ENCODE measurements at places on chromosomes 16 and 17.

- no peak for DNase-seq
Observed at GRCh38 chr17:75418531-75418930, 13.1 kb upstream of the GRB2 start.

GRCh38 chr17:38463451-38463858, 35.2 kb downstream of the ARHGAP23 start:
- no peak for DNase-seq

DNA sequence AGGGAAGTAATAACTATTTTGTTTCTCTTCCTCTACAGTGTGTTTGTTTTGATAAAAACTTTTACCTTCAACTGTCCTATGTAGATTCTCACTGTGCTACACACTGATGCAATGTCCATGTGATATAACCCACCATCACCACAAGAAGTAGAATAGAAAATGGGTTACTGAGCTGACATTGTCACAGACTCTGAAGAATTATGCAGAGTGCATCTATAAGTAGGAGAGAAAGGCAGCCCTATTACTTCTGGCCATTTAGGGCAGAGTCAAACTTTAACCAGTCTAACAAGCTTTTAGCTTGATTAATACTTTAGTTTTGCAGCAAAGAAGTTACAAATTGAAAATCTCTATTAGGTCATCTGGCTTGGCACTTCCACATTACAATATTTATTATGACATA, 354.0 kb upstream of the CDH8 start:
- DNase-seq, result no peak

GRCh38 chr17:39894681-39895376, 23.6 kb downstream of the GSDMB start:
- no peak for DNase-seq

DNA sequence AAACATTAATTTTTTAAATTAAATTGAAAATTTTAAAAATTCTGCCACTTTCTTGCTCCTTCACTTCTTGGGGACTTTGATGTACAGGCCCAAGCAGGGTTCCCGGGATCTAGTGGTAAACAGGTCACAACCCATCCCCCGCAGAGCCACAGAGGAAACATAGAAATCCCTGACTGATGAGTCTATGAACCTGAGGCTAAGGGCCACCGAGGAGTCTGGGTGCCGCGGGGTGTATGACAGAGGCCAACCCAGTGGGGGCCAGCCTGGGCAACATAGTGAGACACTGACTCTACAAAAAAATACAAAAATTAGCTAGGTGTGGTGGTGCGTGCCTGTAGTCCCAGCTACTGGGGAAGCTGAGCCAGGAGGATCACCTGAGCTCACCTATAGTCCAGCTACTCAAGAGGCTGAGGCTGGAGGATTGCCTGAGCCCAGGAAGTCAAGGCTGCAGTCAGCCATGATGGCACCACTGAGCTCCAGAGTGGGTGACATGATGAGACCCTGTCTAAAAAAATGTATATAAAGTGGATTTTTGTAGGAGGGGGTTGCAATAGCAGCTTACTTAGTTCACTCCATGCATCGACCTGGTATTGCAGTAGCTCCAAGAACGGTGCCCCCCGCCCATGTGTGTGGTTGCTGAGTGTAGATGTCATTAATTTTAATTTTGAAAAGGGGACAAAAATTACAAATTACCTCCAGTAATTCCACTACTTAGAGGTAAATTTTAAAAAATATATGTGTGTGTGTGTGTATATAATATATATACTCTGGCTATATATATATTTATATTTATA, 9.2 kb upstream of the FLYWCH1 start:
- no peak for DNase-seq

- DNase-seq, result no peak
Observed at GRCh38 chr17:70871180-70871818, 702.0 kb downstream of the KCNJ2 start.

DNA sequence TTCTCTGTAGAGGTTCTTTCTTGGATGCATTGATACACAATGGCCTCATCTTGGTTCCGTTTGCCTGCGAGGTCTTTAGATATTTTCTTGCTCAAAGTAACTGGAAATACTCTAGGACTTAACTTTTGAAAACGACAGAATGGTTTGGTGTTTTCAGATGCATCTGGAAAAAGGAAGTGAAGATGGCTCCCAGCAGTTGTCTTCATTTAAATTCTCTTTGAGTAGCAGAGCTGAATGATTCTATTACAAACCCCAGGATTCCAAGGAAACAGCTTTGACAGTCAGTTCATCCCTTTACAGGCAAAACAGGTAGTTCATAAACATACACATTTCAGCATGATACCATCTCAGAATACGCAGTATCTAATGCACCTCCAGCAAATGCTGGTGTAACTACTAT, 54.8 kb downstream of the PSMD12 start:
- DNase-seq, result no peak

GRCh38 chr17:32485261-32486110, 1.3 kb upstream of the CDK5R1 start:
- no peak for DNase-seq

DNA sequence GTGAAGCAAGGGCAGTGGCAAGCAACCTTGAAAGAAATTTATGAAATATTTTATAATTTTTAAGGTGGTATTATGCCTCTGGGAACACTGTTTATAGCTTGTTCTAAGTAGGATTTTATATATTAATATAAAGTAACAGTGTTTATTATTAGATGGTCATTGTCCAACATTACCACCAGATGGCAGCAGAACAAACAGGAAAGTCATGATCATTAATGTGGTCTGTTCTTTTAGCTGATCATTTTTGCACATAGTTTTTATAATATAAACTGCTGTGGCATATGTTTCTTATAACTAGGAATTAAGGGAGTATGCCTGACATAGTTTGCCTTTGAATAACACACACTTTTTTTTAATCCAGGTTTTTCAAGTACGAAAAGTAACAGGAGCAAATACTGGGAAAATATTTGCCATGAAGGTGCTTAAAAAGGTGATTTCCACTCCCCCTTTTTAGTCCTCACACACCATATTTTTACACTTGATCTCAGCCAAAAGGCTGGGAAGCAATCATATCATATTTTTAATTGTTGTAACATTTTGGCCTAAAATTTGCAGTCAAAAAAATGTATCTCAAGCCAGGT, 21.4 kb downstream of the RPS6KB1 start:
- no peak for DNase-seq

- DNase-seq, result no peak
Observed at GRCh38 chr16:8951447-8952280, 12.0 kb downstream of the USP7 start.

Measured in activated gamma-delta T cell treated with Interleukin-2 at 50 U/mL for 16 hours (primary cell).